Jurkat, Clone E6-1 (cell line): ENCODE measurements at places on chromosomes 2 and 18.
A peak's percentile ranks its signal among the peaks of the same experiment; 100 is the strongest.

- no peak for DNase-seq
Measured at GRCh38 chr18:47247416-47248114, 3.9 kb downstream of the SKOR2 start.

DNA sequence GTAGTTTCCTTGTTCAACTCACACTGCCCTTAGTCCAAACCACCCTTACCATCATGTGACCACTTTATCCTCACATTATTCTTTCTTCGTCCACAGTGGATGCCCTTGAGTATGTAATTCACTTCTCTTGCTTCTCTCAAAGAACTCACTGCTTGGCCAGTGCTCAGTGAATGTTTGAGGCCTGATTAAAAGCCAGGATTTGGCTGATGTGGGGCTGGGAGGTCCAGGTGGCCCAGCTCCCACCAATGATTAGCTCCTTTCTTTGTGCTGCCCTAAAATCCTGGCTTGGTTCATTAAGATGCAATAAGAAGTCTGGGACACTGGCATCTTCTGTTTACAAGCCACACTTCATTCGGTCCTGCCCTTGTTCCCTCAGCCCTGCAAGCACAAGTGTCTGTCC, 97.8 kb upstream of the CELF4 start:
- DNase-seq, result no peak

DNA sequence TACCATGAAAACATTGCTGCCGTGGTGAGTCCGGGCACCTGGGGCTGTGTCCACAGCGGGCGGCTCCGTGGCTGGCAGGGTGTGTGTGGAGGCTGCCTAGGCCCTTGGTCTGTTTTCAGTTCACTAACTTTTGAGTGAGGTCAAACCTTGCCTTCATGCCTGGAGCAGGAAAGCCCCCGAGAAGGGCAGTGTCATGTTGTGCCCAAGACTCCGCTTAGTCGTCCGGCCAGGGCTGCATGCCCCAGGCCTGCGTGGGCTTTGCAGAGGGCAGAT, 24.1 kb downstream of the MAL start:
- no peak for DNase-seq

- no peak for DNase-seq
Measured at GRCh38 chr2:46340740-46341420, 43.7 kb downstream of the EPAS1 start.

DNA sequence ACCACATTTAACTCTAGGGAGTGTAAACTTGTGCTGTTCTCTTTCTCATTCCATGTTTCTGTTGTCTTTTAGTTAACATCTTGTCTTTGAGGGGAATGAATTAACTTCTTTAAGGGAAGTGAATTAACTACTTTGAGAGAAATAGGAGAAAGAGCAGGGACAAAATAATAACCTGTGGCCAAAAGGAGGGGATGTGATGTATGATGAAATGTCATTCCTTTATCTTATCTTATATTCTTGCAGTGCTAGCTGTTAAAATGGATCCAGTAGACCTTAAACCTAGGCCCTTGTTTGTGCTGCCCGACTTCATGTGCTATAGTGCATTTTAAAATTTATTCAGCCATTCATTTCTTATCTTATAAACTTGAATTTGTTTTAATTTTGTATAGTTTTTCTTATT, 18.4 kb downstream of the ABI2 start:
- DNase-seq, result no peak

GRCh38 chr2:70477441-70477844, 76.2 kb downstream of the TGFA start:
- no peak for DNase-seq

GRCh38 chr2:168192839-168193616, 54.4 kb downstream of the STK39 start:
- peak; percentile 92 for DNase-seq

DNA sequence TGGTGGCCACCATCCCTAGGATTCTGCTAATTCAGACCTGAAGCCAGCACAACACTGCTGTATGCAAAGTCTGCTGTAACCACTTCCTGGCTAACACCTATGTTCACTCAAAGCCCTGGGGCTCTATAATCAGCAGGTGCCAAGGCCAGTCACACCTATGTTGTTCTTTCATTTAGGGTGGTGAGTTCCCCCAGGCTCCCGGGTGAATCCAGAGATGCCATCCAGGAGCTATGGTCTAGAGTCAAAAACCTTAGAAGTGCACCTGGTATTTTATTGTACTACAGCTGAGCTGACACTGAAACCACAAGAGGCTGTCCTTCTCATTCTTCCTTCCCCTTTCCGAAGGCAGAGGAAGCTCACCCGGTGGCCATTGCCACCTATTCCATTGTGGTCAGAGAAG, 46.2 kb upstream of the CCDC141 start:
- peak; percentile 54 for DNase-seq

GRCh38 chr2:65299246-65299645, 71.6 kb downstream of the ACTR2 start:
- DNase-seq, result no peak

- DNase-seq, result no peak
Measured at GRCh38 chr18:3119401-3120341, 100.1 kb downstream of the MYOM1 start.

GRCh38 chr2:120502357-120502756, 156.4 kb downstream of the INHBB start:
- DNase-seq, result no peak

GRCh38 chr18:8965398-8965797, 137.1 kb upstream of the NDUFV2 start:
- DNase-seq, result no peak

DNA sequence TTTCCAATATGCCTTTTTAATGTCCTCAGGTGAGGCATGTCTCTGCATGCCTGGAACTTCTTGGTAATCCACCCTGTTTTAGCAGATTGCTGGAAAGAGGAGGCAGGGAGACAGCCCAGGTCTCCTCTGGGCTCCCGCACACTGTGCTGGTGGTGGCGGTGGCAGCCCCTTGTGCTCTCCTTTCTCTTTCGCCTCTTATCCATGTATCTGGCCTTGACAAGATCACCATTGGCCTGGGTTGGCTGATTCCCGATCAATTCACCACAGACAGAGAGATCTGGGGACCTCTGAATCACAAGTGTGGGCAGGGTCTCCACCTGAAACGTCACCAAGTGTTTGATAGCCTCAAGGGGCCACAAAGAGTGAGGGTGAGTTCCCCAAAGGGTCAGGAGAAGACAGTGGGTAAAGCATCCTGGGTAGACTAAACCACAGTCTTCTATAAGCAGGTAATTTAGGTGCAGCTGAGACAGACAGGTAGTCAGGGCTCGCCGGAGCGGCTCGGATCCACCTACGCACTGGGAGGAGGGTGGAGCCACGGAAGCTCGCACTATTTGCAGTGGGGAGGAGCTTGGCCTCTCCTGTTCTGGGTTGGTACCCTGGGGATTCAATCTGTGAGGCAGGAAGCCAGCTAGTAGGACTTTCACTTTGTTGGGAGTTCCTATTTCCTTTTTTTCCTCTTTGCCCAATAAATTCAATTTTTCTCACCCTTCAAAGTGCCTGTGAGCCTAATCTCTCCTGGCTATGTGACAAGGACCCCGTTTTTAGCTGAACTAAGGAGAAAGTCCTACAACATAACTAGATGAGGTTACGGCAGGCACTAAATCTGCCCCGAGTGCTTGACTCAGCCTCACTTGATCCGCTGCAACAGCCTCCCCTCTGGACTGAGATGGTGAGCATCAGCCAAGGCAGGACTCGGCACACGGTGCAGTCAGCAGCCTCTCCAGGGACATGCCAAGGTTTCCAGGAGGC, 57.6 kb downstream of the SLC4A3 start:
- DNase-seq, result no peak

- no peak for DNase-seq
Measured at GRCh38 chr2:181575024-181575649, 81.8 kb downstream of the CERKL start.

- DNase-seq, result no peak
Measured at GRCh38 chr18:26477828-26478466, 70.4 kb downstream of the KCTD1 start.

- DNase-seq, result no peak
Measured at GRCh38 chr2:119282996-119283511, 59.4 kb downstream of the STEAP3 start.

GRCh38 chr2:8152392-8153257, 529.2 kb upstream of the ID2 start:
- DNase-seq, result no peak

DNA sequence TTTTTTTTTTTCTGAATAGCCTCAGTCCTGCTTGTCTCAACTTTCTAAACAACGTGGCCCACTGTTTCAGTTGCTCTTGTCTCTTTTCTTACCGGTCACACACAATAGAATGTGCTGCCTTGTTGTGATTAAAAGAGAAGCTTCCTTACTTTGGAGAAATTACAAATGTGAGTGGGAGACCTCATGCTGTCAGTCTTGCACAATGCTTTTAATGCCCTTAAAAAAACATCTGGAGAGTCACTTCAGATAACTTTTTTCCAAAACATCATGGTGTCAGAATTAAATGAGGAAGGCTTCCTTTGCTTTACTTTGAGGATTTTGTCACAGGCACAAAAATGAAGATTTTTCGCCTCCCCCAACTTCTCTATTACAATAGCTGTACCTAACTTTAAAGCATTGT, 37.7 kb downstream of the LHCGR start:
- no peak for DNase-seq

DNA sequence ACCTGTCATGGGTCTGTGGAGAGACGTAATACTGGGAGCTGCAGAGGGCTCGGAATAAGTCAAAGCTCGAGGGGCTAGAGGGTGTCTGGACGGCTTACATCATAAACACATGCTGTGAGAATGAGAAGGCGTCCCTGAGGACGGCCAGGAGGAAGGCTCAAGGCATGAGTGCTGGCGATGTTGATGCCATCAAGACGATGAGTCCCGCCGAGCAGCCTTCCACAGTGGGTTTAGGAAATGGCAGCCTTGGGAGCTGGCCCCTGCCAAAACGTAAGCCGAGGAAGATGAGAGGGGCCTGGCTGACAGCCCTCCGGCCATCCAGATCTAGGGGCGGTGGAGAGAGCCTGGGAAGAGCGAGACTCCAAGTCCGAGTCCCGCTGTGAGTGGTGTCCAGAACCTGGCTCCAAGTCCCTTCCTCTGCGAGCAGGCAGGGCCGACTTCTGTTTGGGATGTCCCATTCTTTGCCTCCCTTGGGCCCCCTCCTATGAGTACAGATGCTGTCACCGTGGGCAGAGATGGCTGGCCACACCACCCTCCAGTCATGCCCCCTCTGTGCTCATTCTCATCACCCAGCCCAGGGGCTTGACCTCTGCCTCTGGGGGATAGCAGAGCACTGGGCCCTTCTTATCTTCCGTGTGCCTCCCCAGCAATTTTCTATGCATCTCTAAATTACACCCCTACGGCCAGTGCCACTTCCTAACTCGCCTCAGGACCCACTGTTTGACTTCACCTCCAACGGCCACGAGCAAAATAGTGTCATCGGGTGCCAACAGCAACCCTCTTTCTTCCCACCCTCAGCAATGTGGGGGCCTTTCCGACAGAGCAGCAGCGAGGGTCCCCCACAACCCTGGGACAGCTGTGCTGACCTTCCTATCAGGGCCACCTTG, 175.7 kb downstream of the FAM210A start:
- no peak for DNase-seq

DNA sequence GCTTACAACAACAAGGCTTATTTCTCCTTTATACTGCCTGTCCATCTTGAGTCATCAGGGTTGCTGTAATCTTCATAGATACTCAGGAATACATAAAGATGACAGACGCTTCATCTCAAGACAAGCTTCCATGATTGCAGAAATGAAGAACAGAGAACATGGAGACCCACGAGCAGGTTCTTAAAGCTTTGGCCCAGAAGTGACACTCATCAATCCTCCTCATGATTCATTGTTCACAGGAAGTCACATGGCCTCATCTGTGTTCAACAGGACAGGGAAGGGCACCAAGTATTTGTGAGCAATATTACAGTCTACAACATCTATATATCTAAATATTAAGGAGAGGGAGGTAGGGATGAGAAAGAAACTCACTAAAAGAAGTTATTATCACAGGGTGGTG, 36.5 kb upstream of the PGAP1 start:
- no peak for DNase-seq

DNA sequence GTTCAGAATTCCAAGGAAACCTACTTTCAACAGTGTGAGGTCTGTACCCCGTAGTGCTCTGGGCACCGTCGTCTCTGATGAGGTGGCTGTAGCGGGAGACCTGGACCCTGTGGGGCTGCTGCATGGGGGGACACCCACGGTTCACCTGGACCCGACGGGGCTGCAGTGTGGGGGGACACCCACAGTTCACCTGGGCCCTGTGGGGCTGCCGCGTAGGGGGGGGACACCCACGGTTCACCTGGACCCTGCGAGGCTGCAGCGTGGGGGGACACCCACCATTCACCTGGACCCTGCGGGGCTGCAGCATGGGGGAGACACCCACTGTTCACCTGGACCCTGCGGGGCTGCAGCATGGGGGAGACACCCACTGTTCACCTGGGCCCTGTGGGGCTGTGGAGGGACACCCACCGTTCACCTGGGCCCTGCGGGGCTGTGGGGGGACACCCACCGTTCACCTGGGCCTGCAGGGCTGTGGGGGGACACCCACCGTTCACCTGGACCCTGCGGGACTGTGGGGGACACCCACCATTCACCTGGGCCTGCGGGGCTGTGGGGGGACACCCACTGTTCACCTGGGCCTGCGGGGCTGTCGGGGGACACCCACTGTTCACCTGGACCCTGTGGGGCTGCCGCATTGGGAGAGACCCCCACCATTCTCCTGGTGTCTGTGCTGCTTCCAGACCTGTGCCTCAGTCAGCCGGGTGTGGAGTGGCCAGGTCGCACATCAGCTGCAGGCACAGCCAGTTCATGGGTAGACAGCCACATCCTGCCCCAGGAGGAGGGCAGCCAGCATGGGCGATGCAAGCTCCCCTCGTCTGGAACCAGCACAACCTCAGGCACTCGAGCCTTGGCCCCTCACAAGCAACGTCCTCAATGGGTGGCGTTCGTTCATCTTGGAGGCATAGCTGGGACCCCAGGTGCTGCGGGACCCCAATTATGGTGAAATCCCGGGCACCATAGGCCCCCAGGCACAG, 114.5 kb downstream of the TMEM18 start:
- DNase-seq, result no peak

- DNase-seq, result no peak
Measured at GRCh38 chr2:209476367-209477208, 52.7 kb downstream of the MAP2 start.

GRCh38 chr2:106575955-106576354, 88.8 kb downstream of the CD8B2 start:
- no peak for DNase-seq

- DNase-seq, result no peak
Measured at GRCh38 chr2:68320118-68320641, 431 bp upstream of the CNRIP1 start.

GRCh38 chr2:120845277-120845676, 109.6 kb downstream of the GLI2 start:
- no peak for DNase-seq

- peak; percentile 62 for DNase-seq
Measured at GRCh38 chr18:77899972-77900754, 650.5 kb downstream of the GALR1 start.

DNA sequence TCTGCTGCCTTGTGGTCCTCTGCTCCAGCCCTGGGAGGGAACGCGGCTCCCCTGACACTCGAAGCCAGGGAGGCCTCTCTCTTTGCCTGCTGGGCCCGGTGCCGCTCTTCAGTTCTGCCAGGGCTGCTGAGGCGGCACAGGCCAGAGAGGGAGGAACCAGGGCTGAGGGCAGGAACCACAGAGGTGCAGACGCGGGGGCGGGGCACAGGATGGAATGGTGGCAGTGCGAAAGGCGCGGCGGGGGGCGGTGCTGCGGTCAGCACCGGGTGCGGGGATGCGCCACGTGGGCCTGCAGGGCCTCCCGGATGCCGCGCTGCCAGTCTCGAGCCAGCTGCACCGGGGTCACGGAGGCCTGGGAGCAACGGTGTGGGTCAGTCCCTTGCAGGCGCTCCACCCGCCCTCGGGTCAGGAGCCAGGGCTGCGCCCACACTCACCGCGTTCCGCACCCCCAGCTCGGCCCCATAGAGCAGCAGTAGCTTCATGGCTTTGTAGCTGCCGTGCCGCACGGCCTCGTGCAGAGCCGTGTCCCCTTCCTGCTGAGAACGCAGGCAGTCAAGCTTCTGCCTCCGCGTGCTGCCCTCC, 4.4 kb downstream of the ANKRD23 start:
- DNase-seq, result no peak
